NCI-H69 (cell line): ENCODE measurements at places on chromosomes 2 and 18.
A peak's percentile ranks its signal among the peaks of the same experiment; 100 is the strongest.

- DNase-seq, result no peak
These were observed 953 bp upstream of the HNRNPA3 start for GRCh38 chr2:177211576-177212105.

DNA sequence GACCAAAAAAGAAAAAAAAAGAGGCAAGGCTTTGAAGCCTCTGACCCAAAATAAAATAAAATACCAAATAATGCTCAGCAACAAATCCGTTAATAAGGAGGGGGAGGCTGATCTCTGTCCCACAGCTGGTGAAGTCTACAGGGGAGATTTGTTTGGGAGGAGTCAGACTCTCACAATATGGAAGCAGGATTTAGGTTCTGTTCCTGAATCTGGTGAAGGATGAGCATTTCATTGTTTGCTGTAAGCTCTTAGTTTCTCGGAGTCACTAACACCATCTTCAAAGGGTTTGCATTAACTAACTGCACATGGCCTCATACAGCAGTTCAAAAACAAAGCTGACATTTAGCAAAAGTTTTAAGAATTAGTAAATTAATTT lies 339.4 kb upstream of the TNP1 start:
- DNase-seq, result peak; percentile 51

DNA sequence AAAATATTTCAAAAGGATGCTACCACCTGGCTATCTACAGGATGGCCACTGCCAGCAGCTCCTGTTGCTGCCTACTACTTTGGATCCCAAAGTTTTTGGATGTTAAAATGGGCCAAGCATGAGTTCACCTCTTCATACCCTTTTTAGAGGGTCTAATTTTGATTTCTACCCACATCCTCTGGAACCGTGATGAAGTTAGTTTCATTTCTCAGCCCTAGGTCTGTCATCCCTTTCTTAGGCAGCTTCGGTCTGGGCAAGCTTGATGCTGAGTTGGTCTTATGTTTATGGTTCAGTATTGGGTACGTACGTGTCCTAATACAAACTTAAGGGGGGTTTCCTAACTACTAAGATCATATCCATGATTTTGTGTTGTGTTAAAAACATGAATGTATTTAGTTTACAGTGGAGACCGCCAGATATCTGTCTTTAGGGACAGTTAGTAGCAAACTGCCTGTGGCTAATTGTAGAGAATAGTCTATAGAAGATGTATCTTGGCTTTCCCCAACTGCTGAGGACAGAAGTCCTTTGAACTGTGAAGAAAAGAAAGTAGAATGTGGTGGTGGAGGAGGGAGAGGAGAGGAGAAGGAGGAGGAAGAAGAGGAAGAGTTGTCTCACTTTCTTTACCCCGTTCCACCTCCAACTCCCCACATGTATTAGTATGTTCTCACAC lies 184.9 kb downstream of the UBE2E3 start:
- no peak for DNase-seq

- DNase-seq, result no peak
These were observed 318.7 kb upstream of the ID2 start for GRCh38 chr2:8363161-8363560.

DNA sequence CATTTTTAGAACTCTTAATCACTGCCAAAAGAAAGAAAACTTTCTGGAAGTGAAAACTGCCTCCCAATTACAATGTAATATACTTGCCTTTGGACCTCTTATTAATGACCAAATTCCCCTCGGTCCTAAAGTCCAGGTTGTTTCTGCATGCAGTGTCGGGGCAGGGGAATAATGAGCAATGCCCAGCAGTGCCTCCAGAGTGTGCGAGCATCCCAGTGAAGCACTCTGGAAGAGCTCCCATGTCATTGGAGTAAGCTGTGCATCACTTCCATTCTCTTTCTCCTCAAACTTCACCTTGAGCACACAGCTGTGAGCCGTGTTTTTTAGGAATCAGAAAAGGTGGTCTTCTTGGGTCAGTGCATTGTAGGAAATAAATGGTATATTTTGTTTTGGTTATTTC lies 107.1 kb downstream of the SH3RF3 start:
- no peak for DNase-seq

DNA sequence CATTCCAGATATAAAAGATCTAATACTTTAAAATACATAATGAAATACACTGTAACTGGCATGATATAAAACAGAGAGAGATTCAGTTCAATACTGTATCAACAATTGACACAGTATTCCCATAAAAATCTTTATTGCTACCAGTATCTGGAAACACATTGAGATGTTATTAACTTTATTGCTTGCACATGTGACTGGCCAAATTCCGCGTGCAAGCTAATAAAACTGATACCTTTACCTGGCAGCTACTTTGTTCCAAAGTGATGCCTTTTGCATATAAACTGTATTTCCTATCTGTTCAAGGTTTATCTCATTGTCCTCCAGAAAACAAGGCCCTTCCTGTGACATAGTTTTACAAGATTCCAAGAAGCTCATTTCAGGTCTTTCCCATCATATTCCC lies 15.4 kb upstream of the REG1B start:
- DNase-seq, result no peak

- no peak for DNase-seq
These were observed 325.8 kb upstream of the REG3G start for GRCh38 chr2:78699696-78700095.

DNA sequence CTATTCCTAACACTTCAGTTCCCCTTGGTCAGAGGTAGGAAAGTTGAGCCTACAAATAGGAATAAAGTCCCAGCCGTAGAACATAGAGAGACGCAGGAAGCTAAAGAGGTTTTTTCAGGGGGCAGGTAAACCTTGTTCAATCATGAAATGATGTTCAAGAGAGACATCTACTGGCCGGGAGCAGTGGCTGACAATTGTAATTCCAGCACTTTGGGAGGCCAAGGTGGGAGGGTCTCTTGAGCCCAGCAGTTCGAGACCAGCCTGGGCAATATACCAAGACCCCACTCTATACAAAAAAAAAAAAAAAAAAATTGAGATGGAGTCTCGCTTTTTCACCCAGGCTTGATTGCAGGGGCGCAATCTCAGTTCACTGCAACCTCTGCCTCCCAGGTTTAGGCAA lies 66.7 kb upstream of the DNAJC10 start:
- DNase-seq, result peak; percentile 75

DNA sequence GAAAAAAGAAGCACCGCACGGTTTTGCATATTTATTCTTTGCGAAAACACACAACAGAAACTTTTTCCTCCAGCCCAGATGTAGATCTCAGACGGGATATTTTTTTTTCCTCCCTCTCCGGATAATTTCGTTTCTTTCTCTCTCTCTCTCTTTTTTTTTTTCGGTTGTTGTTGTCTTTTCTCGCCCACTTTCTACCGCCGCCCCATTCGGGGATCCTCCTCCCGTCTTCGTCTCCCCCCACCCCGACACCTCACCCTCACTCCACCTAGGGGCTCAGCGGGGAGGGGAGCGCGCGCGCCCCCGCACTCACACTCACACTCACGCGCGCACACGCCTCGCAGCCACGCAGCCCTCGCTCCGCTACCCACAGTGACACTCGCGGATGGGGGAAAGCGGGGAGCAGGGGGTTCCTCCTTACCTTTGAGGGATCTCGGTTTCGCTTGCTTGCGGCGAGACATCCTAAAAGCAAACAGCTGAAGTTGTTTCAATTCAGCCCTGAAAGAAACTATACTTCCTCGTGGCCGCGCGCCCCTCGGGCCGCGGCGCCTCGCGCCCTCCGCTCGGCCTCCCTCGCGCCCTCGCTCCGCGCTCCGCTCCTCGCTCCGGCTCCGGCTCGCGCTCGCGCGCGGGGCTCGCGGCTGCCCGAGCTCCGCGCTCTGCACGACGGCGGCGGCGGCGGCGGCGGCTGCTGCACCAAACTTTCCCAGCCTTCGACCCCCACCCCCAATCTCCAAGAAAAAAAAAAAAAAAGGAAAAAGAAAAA lies 1.3 kb downstream of the ZNF521 start:
- DNase-seq, result peak; percentile 86

DNA sequence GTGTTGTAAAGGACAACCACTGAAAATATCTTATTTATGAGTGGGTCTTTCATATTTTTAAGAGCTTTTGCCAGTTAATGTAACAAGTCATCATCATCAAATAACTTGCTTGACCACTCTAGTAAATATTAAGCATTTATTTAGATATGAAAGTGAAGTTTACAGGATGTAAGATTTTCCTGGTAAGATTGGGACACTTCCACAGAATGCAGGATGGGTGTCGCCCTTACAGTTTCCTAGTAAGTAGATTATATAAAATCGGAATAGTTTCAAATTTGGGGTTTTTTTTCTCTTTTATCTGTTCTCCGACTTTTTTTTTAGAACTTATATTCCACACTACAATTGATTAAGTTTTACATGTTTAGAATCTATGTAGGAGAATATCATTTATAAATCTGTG lies 14.8 kb upstream of the SLC40A1 start:
- DNase-seq, result no peak

DNA sequence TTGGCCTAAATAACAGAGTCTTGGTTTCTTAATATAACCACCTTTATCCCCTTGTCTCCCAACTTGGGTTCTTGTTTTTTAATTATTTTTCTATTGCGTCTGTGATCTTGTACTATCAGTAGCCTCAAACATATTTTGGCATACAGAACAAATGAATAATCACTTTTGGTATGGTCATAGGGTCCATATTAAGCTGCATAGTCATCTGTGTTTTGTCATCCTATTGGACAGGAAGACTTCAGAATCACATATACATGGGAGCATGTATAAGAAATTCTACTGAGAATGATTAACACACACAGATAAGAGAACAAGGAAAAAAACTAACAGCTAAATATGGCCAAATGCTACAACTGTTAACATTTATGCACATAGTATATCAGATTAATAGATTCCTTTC lies 126.0 kb downstream of the MEP1B start:
- DNase-seq, result no peak

DNA sequence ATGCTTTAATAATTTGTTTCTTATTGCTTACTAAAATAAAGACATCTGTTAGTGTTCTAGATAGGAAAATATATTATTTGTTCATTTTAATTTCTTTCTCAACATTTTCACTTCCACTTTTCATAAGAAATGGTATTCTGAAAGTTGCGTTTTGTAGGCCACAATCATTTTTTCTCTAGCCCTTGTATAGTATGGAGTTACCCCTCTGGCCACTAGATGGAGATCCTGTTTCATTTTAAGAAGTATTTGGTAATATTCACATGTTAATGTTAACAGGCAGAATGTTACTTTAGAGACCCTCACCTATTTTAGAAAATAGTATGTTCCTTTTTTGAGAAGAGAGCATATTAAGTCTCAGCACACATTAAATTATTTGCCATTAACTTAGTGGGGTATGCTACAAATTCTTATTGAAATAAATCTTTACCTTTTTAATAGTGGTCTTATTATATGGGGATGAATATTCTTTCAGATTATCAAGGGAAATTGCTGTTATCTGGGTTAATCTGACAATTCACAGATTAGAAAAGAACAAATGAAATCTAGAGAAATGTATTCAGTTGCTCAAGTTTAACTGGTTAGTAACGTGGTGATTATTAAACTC lies 73.9 kb upstream of the TTC27 start:
- peak; percentile 24 for DNase-seq

DNA sequence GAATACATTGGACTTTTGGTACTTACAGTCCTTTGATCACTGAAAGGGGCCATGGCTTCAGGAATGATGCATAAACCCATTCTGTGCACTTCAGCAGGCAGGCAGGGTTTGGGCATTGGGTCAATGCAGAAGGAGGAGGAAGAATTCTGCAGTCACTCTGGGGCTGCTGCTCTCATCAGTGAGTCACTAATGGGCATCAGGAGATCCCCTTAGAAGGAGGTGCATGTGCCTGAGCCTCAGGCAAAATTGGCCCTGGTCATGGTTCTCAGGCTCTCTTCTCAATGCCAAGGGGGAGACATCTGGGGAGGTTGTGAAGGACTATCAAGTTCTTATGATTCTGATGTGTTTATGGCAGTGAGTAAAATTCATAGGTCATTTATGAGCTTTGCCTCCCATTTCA lies 52.0 kb upstream of the TNP1 start:
- DNase-seq, result peak; percentile 29

- no peak for DNase-seq
These were observed 34.0 kb upstream of the CHMP1B start for GRCh38 chr18:11817229-11817628.

DNA sequence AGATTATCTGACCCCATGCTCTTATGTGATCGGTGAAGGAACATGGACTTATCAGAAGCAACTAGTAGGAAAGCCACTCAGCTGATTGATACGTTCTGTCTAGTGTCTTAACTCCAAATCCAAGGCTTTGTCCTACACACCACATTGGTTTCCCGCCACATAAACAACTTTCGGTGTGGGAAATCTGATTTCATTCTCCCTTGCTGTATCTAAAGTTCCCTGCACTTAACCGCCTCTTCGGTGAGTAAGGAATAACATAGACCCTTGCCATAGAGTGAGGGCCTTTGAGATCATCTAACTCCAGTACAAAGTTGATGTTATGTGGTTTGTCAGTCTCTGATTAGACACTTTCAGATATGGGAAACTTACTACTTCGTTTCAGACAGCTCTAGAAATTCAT lies 538.2 kb upstream of the TNP1 start:
- DNase-seq, result no peak

DNA sequence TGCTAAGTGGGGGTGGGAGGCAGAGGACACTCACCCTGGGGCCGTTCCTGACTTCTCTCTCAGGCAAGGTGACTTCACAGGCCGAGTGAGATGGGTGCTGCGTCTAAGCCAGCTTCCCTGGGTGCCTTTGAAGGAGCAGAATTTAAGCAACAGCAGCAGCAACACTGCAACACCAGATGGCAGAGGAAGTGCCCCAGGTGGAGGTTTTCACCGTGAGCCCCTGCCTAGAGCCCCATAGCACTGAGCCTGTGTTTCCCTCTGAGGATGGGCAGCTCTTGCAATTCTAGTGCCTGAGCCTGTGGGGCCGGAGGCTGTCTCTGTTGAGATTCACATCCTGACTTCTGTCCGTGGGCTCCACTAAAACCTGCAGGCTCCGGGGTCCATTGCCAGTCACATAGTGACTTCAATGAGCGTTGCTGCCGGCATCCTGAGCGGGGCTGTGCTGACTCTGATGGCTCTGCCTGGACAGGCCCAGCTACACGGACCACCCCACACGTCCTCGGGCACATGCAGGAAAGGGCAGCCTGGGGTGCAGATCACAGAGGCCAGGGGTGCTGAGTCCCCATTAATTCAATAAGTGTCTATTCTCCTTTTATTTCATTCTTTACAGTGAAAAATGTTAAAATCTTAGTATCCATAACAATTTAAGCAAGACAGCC lies 218.8 kb downstream of the SNTG2 start:
- no peak for DNase-seq

DNA sequence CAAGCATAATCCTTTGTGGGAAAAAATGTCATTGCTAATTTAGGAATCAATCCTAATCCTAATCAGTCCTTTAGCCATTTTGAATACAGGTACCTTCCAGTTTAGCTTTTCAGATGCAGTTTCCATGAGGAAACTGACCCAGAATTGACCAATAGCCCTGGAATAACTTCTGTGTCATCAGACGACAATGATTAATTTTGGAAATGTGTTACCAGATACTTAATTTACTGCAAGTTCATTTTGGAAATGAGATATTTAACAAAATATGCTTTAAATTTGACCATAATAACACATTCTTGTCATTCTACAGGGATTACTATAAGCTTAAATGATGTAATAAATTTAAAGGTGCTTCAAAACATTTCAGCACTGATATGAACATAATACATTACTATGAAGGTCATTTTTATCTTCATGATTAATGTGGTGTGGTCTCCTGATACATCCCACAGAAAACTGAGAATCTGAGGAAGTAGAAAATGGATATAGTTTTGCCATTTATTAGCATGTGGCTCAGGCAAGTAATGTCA lies 129.8 kb upstream of the SH3BP4 start:
- DNase-seq, result no peak

GRCh38 chr18:13436576-13436975 lies 218.0 kb downstream of the LDLRAD4 start:
- no peak for DNase-seq
